ENCODE measurements at places on chromosomes 7 and 10.

DNA sequence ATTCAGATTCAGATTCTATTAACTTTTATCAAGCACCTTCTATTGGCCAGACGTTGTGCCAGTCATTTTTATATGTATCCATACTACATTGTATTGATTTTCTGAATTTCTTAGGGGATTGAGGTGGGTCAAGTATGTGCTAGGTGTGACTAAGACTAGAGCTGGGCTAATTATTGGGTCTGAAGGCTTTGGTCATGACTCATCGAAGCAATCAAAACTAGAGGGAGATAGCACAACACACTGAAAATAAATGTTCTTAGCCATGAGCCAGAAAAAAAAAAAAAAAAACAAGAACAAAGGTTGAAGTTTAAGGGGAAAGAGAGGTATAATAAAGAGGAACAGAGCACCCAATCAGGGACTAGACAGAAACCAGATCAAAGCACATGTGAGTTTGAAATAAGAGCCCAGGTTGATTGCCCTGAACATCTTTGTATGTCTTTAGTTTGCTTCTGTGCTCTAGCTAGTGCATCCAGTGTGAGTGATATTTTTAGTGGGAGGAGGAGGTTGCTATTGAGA, 171.6 kb upstream of the FOXP2 start:
- no peak for DNase-seq

GRCh38 chr10:61993711-61994401, 92.4 kb downstream of the ARID5B start:
- DNase-seq = no peak

GRCh38 chr10:117275121-117275520, 34.2 kb downstream of the SLC18A2 start:
- DNase-seq = no peak

DNA sequence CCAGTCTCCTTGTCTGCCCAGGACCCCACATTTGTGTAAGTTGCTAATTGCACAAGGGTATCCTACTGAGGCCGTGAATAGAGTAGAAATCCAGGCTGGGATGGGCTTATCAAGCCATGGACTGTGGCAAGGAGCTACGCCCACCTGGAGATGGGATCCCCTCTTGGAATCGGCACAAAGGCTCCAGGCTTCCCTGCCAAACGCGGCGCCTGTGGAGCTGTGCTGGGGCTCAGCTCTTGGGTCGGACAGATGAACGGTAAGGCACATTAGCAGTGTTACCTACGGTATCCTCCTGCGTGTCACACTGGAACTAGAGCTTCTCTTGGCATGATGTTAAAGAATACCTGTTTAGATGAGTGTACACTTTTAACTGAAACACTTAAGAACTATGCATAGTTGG, 196.7 kb downstream of the CELF2 start:
- DNase-seq = no peak

DNA sequence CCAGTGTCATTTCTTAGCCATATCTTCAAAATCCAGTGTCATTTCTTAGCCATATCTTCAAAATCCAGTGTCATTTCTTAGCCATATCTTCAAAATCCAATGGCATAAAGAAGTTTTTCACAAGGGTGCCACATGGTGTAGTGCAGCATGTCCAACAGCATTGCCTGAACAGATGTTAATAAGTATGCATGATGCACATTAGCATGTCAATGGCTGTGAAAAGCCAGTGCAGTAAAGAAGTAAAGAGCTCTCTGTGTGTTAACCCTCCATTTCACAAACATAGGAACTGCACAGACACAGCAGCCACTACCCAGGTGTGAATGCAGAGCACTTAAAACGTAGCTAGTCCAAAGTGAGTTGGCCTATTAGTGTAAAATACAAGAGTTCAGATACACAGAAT, 89.8 kb downstream of the GNAI1 start:
- no peak for DNase-seq

- no peak for DNase-seq
Measured at GRCh38 chr10:106341356-106341755, 823.1 kb downstream of the SORCS1 start.

GRCh38 chr10:89471110-89471809, 56.9 kb downstream of the IFIT5 start:
- DNase-seq = no peak

DNA sequence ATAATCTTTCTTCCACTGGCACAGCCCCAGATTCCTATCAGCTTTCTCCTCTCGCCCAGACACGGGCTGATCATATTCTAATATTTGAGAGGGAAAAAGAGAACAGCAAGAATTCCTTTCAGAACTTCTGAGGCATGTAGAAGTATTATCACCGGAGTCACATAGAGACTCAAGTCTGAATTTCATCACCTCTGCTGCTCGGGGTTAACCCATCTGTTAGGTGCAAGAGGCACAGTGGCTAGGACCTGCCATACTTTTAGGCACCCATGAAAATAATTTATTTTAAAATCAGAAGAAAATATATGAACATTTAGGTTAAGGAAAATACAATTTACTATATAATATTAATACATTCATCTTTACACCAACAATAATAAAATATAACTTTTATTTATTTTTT, 21.0 kb downstream of the PANK1 start:
- DNase-seq = no peak

GRCh38 chr10:18607503-18608378, 43.6 kb downstream of the NSUN6 start:
- no peak for DNase-seq

- no peak for DNase-seq
Measured at GRCh38 chr10:97684866-97685394, 2.1 kb downstream of the AVPI1 start.

DNA sequence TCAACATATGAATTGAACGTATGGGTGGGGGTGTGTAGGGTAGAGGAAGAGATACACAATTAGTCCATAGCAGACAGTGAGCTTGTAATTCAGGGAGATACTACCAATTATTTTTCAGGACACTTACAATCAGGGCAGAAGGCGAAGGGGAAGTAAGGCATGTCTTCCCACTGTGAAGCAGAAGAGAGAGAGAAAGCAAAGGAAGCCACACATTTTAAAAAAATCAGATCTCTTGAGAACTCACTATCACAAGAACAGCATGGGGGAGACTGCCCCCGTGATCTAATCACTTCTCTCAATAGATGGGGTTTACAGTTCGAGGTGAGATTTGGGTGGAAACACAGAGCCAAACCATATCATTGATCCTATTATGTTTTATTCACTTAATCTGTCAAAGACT, 116.4 kb upstream of the RPA3 start:
- DNase-seq = peak; percentile 15

DNA sequence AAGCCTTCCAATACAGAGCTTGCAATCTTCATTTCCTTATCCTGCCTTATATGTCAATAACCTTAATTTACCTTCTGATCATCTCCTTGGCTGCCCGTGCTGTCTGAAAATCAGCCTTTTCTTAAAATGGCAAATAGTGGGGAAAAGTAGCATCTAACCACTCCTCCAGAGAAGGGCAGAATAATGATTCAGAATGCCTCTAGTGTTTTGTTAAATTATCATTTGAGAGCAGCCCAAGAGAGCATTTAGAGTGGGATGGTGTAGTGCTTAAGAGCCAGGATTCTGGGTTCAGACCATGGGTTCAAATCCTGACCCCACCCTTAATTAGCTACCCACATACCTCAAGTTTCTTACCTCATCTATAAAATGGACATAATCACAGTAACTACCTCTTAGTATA, 4.6 kb upstream of the TMEM139 start:
- no peak for DNase-seq

GRCh38 chr7:25134358-25135010, 9.4 kb upstream of the CYCS start:
- DNase-seq = peak; percentile 26
